Stimulated activated CD8-positive, alpha-beta memory T cell treated with anti-CD3 and anti-CD28 coated beads, Interleukin-7, amount 100 ng/mL, for 24 hours (primary cell): ENCODE measurements at places on chromosomes 3 and 15.

GRCh38 chr3:127992127-127992526, 60.1 kb upstream of the SEC61A1 start:
- no peak for DNase-seq

GRCh38 chr15:95944193-95944592, 386.3 kb upstream of the NR2F2 start:
- no peak for DNase-seq

- no peak for DNase-seq
Observed at GRCh38 chr3:190380184-190380583, 7.8 kb upstream of the CLDN16 start.

DNA sequence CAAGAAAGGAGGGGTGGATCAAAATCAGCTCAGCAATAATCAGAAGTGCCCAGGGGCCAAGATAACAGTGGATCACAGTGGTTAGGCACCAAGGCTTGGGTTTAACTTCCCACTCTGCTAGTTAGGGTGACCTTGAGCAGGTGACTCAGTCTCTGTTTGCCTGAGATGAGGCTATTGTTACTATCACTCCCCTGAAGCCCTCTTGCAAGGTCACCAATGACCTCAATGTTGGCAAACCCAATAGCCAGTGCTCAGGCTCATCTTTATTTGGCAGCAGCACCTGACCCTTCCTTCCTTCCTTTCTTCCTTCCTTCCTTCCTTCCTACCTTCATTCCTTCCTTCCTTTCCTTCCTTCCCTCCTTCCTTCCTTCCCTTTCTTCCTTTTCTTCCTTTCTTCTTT, 102.4 kb upstream of the HACD2 start:
- no peak for DNase-seq

DNA sequence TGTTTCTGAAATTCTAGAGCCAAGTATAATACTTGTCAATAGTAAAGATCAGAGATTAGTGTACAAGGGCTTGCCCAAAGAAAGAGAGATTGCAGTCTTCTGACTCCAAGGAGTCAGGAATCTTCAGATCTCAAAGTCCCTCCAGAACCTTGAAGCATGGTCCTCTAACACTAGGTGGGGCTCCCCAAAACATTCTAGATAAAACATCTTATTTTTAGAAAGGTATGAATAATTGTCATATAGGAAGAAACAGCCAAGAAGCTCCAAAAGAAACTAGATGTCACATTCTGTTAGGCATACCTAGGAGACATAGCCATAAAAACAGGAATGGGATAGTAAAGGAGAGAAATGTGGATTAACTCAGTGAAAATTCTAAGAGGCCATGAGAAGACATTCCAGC, 10.7 kb downstream of the MUC13 start:
- no peak for DNase-seq

DNA sequence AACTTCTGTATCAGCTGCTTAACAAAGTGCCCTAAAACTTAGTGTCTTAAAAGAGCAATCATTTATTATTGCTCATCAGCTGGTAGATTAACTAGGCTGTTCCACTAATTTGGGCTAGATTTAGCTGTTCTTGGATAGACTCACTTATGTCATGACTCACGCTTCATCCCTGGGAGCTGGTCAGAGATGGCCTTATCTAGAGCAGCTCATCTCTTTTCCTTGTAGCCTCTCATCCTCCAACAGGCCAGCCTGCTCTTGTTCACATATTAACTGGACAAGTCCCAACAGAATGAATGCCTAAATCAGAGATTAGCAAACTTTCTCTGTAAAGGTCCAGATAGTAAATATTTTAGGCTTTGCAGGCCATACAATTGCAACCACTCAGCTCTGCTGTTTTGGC, 66.9 kb upstream of the PLAAT1 start:
- no peak for DNase-seq

- no peak for DNase-seq
Observed at GRCh38 chr3:140007911-140008869, 73.2 kb downstream of the CLSTN2 start.

DNA sequence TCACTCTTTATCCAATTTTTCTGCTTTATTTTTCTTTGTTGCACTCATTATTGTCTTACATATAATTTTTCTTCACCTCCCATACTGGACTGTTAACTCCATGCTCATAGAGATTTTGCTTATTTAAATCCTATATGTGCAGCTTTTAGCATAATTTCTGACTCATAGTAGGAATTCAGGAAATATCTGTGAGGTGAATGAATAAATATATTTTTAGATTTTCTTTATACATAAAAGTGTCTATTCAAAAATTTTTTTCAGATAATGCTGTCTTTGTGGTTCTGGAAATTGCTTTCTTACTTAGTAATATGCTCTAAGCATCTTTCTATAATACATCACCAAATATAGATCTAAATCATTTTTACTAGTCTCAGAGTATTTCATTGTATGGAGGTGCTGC, 191.8 kb upstream of the SUCLG2 start:
- no peak for DNase-seq

DNA sequence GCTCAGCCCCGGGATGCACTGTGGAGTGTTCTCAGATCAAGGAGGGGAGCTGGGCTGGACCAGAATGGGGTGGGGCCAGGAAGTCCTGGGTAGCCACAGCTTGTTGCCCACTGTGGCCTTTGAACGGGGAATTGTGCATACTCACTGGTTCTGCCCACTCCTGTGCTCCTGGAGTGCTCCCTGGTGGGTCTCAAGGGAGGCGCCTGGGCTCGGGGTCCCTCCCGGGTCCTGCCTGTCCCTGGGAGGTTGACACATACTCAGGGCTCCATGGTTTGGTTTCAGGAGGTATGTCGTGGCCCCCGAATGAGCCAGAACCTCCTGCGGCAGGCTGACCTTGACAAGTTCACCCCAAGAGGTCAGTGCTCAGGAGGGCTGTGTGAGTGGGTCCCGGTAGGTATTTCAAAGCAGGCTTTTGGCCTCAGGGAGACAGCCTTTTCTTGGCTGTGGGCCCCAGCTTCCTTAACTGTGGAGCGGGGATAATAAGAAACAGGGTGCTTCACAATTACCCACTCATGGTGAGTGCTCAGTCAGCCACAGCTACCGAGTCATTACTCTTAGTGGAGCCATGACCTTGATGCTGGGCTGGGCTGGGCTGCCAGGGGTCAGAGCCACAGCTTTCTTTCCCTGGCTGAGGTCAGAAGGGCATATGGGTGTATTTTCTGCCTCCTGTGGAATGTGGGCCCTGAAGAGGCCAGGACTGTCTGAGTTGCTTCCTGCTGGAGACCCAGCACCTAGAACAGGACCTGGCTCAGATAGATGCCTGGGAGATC, 7.6 kb downstream of the DNAH1 start:
- no peak for DNase-seq

DNA sequence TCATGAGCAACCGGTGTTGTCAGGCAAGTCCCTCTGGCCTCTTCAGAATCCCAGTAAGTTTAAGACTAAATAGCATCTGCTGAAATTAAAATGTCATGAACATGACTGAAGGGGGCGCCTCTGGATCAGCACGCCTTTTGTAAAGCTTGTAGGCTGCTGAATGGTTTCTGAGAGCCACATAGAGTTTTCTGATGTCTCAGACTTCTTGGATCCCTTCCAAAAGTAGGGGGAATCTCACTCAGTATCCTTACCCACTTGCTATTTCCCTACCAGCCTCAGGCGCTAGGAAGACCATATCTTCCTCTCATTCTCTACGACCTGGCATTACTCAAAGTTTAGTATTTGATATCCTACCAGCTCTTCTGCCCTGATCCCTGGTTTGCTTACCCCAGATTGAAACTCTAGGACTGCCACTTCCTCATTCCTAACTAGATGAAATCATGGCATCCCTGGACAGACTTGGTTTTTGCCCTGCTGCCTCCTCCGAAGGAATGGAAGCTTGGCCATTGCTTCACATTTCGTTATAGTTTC, 62.7 kb upstream of the CD47 start:
- no peak for DNase-seq

DNA sequence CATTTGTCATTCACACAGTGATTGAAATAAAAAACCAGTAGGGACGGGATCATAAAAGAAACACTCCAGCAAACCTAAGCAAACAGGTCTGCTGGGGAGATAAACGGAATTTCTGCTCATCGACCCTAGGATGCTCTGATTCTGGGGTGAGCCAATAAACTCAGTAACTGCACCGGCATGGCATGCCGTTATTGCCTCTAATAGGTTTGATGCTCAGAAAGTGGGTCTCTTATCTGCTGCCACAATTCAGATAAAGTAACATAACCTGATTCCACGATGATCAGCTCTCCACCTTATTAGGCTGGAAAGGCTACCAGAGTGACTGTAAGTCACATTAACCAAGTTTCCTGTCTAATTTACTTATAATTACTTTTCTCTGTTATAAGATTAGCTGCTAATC, 19.6 kb downstream of the DCLK3 start:
- no peak for DNase-seq

GRCh38 chr15:52252781-52253180, 42.8 kb downstream of the MYO5C start:
- DNase-seq: no peak

GRCh38 chr15:64774629-64775493, 528 bp downstream of the RBPMS2 start:
- no peak for DNase-seq

DNA sequence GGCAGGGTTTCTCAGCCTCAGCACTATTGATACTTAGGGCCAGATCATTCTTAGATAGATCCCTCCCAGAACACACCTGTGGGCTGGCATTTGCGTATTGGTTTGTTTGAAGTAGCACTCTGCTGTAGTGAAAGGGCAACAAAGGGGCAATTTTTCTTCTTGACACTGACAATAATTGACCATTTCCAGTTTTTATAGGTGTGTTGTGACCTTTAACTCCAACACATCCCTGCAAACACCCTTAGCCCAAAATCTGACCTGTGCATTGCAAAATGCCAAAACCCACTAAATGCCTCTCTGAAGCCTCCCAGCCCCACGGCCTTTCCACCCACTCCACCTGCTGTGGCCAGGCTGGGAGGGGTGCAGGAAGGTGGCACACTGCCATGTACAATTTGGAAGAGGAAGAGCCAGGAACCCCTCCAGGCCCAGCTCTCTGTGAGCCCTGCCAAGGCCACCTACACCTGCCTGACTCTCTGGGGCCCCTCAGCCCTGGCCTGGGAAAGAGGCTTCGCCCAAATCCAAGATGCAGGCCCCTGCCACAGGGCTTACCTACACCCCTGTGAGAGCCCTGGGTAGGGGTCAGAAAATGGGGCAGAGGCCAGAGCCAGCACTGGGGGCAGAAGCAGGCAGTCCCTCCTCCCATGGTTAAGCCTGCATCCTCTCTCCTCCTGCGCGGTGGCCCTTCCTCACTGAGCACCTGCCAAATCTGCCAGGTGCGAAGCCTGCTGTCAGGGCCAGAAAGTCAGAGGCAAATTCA, 9.6 kb upstream of the CYP11A1 start:
- DNase-seq: no peak

GRCh38 chr15:88625943-88626741, 5.0 kb downstream of the AEN start:
- DNase-seq: no peak

DNA sequence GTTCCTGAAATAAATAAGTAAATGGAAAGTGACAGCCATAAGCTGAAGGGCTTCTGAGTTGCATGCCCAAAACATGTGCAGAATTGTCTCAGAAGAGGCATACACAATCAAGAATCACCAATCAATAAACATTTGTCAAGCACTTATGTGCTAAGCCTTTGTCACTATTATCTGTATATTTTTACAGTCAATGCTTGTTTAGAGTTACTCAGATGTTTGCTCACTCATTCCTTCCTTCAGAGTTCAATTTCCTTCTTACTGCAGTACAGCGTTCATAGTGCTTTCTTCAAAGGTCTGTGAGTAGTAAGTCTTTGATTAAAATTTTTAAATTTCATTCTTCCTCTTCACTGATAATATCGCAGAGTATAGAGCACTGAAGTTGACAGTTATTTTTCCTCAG, 17.2 kb downstream of the FOXL2NB start:
- no peak for DNase-seq

DNA sequence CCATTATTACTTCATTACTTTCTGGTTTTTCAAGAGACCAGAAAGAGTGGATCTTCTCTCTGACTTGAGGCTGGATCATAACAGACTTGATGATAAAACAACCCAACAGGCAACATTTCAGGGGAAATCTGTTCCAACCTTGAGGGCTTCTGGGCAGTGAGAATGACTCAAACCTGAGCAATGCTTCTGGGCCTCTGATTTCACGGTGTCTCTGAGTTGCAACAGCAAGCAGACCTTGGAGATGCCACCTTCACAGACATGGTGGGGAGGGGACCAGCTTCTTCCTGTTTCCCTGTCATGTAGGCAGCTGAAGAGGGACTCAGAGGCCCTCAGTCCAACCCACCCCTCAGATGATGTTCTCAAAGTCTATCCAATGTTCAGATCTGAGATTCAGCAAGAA, 104.0 kb downstream of the ABHD5 start:
- no peak for DNase-seq

- no peak for DNase-seq
Observed at GRCh38 chr15:73621286-73621826, 11.8 kb downstream of the NPTN start.

- DNase-seq: no peak
Observed at GRCh38 chr3:116114586-116114985, 330.7 kb downstream of the LSAMP start.

DNA sequence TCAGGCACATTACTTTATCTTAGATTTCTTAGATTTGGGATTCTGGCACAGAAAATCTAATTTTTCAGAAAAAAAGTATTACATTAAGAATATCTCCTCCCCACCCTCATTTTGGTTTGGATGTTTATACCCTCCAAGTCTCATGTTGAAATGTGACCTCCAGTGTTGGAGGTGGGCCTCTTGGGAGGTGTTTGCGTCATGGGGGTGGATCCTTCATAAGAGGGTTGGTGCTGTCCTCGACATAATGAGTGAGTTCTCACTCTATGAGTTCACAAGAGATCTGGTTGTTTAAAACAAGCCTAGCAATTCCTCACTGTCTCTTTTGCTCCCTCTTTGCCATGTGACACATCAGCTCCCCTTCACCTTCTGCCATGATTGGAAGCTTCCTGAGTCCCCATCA, 45.6 kb upstream of the WWTR1 start:
- DNase-seq: no peak

DNA sequence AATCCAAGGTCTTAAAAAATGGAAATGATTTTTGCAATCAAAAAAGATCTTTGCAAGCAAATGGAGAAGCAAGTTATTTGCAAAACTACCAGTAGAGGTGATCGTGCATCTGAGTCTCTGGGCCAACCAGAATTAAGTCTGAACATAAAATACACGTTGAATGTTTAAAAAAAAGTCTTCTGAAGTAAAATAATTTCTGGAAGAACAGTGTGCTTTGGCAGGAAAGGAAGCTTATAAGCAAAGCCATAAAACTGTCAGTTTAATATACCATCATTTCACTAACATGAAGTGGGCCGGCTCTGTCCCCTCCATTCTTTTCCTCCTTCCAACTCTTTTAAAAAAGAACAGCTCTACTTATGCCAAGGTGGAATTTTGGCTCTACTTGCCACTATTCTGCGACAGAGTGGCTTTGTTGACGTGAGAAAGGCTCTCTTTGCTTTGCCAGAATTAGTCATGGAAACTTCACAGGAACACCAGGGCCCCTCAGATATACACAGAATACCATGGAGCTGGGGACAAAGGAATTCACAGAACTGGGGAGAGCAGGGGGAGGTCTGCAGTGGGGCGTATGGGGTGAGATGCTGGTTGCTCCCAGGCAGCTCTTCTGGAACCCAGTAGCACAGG, 29.8 kb downstream of the FSTL1 start:
- no peak for DNase-seq
